Hypothalamus (tissue), 51 donors: ENCODE measurements at places on chromosomes 11 and 22.

DNA sequence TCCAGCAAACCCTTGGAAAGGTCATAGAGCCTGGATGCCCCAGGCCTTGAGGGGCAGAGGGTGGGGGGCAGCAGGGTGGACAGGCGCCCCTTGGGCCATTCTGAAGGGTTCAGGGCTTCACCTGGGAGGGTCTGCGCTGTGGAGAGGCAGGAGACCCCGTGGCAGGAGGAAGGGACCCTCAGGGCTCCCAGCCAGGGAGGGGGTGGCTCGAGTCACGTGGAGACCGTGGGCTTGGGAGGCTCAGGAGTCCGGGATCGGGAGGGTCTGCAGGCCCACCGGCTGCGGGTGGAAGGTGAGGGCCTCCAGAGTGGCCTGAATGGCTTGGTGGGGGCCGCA lies 48.5 kb upstream of the A4GALT start:
- no peak for DNase-seq

- DNase-seq, result no peak
Measured at GRCh38 chr11:6579681-6580080, 23.7 kb downstream of the RRP8 start.

DNA sequence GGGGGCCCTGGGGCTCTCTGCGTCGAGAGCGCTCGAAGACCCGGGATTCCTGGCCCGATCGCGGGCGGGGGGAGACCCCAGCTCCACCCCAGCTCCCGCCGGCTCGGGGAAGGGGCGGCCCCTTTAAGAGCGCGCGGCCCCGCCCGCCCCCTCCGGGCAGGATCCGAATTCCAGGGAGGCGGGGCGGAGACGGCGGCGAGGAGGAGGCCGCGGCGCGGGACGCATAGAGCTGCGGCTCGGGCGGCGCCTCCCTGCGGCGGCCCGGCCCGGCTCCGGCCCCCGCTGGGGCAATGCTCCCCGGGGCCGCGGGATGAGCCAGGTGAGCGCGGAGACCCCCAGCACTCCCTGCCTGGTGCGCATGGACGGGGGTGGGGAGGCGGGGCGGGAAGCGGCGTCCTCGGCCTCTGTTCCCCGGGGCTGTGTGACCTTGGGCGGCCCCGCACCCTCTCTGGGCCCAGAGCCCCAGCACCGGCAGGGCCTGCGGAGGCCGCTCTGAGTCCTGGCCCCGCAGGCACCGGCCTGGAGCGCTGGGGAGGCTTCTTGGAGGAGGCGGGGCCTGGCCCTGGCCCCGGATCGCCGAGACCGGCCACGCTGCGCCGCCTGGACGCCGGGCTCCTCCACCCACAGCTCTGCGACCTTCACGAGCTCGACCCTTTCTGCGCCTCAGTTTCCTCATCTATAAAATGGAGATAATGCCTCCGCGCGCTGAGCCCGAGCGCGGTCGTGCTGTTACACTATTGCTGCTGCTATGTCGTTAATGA lies 565 bp downstream of the GAS2L1 start:
- peak; percentile 53 for DNase-seq

DNA sequence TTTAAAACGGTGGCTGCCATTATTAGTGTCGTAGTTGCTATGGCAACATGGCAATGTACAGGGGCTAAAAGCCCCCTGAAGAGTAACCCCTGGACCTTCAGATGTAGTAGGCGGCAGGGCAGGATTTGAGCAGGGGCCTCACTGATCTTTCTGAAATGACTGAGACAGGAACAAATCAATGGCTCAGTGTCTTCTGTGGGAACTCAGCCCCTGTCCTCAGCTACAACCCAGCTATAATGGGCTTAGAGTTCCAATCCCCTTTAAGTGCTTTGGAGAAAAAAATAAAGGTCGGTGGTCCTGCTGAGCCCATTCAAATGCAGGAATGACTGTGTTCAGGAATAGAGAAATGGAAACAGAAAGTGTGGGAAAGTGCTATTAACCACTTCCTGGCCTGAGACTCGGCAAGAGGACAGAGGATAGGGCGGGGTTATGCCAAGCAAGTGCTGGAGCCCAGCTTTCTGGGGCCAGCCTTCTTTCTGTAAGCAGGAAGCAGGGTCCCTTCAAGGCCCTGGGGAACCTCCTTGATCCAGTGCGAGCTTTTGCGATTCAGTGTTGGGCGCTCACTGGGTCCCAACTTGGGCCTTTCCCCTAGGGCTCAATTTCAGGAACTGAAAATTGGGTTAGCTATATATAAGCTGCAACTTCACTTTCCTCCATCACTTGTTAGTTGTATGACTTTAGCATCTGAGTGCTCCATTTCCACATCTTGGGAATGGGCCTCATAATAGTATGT lies 6.1 kb upstream of the CD82 start:
- no peak for DNase-seq

DNA sequence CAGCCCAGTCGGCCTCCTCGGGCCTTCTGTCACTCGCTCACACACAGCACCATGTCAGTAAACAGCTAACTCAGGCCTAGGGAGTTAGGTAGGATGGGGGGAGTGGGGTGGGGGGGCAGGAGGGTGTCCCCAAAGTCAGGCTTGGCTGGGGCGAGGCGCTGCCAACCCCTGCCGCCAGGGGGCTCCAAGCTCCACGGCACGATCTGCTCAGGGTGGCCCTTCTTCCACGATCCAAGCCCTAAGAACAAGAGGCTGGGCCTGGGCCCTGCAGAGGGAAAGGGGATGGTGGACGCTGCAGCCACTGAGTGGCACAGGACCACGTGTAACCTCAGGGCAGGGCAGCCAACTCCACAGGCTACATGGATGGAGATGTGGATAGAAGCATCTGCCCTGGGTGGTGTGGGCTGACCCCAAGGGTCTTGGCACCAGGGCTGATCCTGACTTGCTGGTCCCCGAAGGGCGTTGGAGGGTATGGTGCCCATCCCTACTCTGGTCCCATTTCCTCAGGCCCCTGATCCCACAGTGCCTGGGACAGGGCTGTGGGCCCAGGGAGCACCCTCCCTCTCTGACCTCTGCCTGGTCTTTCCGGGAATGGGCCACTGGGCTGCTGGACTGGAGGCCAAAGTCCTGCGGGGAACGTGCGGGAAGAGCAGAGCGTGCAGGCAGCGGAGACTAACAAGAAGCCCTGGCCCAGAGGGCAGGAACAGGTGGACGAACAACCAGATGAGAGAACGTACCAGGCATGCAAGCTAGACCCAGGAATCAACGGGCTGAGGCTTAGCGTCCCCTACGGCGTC lies 29.1 kb upstream of the TXNRD2 start:
- DNase-seq, result peak; percentile 31

DNA sequence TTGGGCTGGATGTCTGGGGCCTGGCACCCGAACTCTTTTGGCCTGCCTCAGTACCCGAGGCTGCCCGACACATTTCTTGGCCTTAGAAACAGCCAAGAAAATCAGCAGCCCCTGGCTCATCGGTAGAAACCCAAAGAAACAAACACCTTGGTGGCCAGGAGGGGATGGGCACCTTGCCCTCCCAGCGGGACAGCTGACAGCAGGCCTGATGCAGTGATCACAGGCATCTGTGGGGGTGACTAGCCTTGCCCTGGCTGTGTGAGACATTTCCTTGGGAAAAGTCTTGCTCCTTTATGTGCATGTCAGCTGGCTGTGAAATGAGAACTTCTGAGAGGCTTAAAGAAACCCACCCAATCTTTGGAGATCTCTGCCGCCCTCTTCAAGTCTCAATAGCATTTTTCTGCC lies 60.9 kb downstream of the SMIM38 start:
- no peak for DNase-seq

- no peak for DNase-seq
Measured at GRCh38 chr11:44229624-44230023, 80.3 kb downstream of the ALX4 start.

- no peak for DNase-seq
Measured at GRCh38 chr11:116950210-116950609, 112.8 kb upstream of the APOA1 start.

- no peak for DNase-seq
Measured at GRCh38 chr11:117417342-117417741, 89.7 kb downstream of the CEP164 start.

DNA sequence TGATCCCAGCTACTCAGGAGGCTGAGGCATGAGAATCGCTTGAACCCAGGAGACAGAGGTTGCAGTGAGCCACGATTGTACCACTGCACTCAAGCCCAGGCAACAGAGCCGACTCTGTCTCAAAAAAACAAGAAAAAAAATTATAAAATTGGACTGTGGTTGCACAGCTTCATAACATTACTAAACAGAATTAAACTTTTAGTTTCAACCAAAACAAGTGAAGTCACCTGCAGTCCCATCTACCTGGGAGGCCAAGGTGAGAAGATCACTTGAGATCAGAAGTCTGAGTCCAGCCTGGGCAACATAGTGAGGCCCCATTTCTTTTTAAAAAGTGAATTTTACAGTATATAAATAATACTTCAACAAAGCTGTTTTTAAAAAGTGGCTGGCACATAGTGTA lies 47.8 kb upstream of the CD5 start:
- no peak for DNase-seq

DNA sequence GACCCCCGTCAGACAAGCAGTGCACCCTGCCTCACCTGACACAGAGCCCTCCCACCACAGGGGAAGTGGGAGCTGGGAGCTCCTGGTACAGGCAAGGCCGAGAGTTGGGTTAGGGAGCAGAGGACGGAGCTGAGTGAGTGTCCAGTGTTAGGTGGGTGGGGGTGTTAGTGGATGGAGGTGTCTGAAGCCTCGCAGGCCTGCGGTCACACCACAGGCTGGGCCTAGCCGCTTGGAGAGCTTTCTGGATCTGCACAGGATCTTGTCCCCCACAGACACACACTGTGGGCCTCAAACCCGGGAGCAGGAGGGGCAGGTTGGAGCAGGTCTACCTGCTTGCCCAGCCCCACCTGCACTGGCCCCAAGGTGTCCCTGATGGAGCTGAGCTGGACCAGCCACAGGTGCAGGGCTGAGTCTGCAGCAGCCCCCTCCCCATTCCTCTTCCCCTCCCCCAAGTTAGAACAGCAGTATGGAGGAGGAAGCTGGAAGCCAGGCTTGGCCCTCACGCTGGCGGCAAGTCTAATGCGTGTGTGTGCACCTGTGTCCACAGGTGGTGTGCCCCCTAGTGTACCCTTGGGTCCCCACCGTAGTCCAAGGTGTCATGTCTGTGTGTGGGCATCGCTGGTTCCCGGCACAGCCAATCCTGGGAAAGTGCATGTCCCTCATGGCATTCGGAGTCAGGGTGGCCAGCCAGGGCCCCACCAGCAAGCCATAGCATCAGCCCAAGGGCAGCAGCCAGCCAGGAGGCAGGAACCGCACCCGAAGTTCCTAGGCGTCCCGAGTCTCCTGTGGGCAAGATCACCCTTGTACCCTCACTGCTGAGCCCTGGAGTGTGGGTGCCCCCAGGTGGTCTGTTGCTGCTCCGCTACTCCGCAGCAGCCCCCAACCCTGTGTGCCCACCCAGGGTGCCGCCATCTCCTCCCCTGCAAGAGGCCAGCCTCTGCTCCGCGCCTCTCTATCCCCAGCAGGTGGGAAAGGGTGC lies 2.0 kb upstream of the GATD1 start:
- no peak for DNase-seq

GRCh38 chr11:131668500-131669400 lies 298.3 kb downstream of the NTM start:
- DNase-seq, result no peak

DNA sequence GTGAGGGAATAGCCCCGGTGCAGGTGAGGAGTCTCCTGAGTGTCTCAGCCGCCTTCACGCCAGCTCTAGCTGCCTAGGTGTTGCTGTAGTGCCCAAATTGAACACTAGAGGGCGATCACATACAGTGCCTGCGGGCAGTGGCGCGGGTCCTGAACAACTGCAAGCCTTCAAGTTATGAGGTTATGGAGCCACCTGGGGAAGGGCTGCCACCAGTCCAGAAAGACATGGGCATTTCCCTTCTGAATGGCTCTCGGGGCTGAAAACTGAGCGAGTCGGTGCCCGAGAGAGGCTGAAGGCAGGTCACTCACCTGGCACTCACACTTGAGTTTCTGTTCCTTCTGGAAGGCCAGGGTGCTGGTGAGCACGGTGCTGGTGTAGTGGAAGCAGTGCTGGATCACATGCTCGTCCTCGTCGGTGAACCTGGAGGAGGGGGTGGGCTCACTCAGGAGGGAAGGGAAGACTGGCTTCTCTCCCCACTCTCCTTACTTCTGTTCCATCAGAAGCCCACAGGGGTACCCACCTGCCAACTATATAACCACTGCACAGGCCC lies 88.4 kb downstream of the PDE2A start:
- peak; percentile 29 for DNase-seq

DNA sequence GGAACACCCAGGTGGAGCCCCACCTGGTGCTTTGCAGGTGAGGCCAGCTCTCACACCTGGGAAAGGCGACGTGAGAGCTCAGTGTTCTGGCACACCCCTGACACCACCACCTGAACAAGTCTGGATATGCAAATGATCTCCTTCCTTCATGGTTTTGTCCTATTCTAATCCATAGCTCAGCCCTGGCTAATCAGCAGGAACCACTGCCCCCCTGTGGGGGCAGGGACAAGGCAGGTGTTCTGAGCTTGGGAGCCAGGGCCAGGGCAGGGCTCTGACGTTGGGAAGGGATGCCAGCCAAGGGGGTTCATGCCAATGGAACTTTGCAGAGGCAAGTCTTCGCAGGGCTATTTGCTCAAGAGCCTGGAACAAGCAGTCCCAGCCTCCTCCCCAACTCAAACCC lies 144.2 kb downstream of the TRIM29 start:
- no peak for DNase-seq

DNA sequence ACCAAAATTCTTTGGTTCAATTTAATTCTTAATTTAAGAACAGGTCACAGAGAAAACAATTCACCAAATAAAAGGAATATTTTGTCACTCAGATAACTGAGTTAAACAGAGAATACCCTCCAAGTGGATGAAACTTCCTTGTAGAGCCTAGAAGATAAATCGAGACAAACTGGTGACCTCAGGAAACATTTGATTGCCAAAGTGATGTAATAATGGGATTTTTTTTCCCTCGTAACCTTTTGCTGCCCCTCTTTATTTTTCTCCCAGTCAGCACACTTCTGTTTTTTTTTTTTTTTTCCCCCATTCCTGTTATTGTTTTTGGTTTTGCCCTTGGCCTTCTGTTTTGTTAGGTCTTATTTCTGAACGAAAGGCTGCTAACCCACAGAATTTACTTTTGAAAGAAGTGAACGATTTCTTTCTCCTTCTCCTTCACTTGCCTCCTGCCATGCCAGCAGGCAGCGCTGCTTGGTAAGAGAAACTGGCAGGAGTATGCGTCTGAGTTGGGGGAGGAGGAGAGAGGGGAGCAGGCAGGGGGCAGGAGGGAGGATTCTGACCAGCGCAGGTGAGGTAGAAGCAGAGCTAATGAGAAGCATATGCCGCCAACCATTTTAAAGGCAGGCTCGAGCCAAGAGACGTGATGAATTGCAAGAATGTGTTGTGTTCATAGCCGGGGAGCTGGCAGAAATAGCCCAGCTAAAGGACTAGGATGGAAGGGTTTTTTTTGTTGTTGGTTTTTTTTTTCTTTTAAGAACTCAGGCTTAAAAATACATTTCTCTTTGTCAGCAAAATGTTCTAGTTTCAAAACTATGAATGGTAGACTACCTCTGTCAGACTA lies 121.9 kb upstream of the MTMR2 start:
- peak; percentile 17 for DNase-seq

DNA sequence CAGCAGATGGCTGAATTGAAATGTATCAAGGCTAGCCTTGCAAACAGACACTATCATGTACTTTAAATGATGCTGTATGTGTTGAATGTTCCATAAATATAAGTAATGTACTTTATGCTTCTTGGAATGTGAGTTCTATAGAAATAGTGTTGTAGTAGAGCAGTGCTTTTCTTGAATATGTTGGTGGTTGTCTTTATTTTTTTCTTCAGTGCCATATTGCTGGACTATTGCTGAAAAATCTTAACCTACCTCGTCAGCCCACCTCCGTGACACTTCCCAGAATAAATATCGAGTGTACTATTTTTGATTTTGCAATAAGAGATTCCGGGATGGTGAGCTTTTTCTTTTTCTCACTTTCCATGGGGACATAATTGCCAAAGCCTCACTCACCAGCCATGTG lies 153.9 kb downstream of the NAV2 start:
- no peak for DNase-seq
